B cell (primary cell): ENCODE measurements at places on chromosomes 11 and 22. TPM values are rescaled to one million over a fixed set of nuclear protein-coding genes. Genes with fewer than 3 reads are reported as not detected.

GRCh38 chr22:41247703-41248102 lies 7.0 kb upstream of the CHADL start:
- DNase-seq, result no peak

- no peak for DNase-seq
Measured at GRCh38 chr11:105466582-105467228, 143.2 kb upstream of the GRIA4 start.

DNA sequence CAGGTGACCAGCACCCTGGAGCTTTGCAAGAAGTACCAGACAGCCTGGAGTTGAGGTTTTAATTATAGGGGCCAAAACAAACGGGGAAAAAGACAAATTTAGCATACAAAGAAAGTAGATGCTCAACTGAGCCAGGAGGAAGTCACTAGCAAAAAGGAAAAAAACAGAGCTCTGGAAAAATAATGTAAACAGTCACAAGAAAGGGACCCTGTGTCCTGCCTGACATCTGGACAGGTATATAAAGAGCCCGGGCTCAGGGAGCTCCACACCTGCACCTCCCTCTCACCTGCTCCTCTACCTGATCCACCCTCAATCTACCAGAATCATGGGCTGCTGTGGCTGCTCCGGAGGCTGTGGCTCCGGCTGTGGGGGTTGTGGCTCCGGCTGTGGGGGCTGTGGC lies at the start of gene KRTAP5-10:
Gene KRTAP5-10 (plus strand): TSS at position 301 of the 400 bp plus-strand sequence. CDS start 25 bp downstream, at position 326.
- no peak for DNase-seq

- DNase-seq, result no peak
Measured at GRCh38 chr22:32842486-32842885, 41.0 kb downstream of the TIMP3 start.

MOV10L1 gene
- not detected in 2 replicates for total RNA-seq
